Hematopoietic multipotent progenitor cell treated with erythropoietin and hydrocortisone succinate and interleukin-3 and kit ligand, for 15 days (in vitro differentiated cells): ENCODE measurements at places on chromosomes 5 and 9.

DNA sequence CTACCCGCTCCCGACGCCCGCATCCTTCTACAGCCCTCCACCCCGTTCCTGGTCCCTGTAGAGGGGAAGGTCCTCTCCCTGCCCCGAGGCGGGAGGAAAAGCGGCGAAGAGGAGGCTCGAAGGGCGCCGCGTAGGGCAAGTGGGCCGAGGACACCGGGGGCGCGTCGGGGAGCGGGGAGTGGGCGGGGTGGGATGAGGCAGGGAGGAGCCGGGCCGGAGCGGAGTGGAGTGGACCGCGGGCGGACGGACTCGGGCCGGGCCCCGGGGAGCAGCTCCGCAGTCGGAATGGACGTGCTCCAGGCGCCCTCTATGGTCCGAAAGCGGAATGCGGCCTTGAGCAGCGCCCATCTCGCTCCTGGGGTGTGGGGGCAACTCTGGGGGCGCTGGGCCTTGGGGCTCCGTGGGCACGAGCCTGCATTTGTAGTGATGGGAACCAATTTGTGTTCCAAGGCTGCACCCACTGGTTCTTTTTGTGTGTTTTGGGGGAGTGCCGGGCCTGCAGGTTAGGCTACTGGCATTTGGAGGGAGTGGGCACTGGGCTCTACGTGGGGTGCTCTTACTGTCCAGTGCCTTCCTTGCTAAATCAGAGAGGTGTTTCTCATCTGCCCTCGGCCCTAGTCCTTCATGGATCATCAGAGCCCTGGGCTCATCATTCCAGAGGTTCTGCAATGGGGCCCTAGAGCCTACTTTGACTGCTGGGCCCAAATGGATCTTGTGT lies 7.3 kb downstream of the IRX1 start:
- no peak for DNase-seq

GRCh38 chr5:7548596-7548995 lies 152.7 kb downstream of the ADCY2 start:
- no peak for DNase-seq

DNA sequence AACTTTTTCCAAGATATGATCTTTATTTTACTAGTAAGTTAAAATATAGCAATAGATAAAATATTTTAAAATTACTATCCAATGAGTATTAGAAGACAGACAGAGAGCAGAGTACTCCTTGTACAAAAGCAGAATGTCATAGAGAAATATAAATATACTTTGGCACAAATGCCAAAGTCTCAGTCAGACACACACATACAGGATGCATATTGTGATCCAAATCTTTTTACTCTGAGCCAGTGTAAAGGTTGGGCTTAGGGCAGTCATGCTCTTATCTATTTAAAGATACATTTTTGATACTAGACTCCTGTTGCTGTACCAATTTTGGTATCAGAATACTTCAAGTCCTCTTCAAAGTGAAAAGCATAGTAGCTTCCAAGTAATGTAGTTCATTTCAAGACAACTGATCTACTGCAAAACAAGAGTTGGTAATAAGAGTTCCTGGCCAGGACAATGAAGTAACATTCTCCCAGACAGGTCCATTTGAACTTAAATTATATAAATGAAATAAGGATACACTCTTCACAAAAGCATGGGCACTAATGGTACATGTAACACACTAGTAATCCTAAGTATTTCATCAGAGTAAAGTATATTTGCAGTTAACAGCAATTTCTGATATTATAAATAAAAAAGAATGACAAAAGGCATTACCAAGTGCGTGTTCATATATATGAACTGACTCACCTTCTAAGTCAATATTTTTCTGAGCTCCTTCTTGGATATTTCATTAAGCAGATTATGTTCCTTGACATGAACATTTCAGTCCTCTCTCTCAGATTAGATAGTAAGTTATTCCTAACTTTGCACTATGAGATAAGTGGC lies 10.5 kb downstream of the PFDN1 start:
- DNase-seq: no peak

DNA sequence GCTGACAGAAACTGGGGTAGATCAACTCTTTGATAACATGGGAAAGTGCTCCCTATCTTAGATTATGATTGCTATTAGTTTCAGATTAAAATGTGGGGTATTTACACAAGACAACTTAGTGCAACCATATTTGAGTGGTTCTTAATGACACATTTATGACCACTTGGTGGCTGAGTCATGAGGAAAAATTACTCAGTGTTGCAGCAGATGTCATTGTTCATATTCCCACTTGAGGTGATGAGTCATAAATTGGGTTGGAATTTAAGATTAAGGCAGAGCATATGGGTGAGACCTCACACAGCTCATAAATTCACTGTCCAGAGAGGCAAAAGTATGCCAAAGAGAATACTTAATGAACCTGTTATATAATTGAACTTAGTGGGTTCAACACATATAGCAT lies 408.3 kb downstream of the DMRT2 start:
- DNase-seq: no peak

DNA sequence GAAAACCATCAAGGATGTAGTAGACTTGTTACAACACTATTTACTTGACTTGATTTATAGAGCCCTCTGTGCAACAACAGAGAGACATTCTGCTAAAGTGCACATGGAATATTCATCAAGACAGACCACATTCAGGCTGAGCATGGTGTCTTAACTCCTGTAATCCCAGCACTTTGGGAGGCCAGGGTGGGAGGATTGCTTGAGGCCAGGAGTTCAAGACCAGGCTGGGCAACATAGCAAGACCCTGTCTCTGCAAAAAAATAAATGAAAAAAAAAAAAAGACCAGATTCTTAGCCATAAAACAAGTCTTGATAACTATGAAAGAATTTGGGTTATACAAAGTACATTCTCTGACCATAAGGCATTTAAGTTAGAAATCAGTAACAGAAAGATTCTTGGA lies 25.3 kb downstream of the DENND4C start:
- DNase-seq: no peak

GRCh38 chr9:117414906-117415331 lies at the start of gene ASTN2:
ASTN2 (minus strand) TSS chr9:117415057; CDS start chr9:117414938, 119 bp downstream.
- no peak for DNase-seq

DNA sequence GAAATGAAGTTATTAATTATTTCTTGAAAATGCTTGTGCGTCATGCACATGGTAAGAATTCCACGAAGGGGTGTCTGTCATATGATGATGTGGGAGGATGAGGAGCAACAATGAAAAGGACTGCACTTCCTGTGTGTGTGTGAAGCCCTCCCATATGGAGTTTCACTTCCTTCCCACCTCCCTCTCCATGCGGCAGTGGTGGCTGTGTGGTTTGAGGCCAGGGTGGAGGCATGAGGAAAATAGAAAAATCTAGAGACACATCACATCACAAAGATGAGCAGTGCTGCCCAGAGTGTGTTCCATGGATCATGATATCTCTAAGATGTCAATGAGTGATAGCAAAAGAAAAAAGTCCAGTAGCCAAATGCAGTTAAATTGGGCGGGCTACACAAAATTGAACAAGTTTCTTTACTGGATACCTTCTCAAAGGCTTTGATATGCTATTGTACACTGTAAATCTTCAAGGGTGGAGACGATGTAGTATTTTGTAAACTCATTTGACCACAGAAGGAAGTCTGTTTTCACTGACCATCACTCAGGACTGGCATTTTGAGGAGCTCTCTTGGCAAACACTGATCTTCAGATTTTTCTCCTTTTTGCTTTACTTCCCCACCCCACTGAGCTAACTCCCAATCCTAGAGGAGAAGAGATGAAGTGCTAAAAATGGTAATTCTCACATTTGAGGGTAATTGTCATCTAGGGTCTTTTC lies 55.7 kb upstream of the EQTN start:
- no peak for DNase-seq

- no peak for DNase-seq
Observed at GRCh38 chr5:81788329-81788728, 37.4 kb upstream of the SSBP2 start.

GRCh38 chr9:110316261-110317075 lies 21.2 kb downstream of the TXNDC8 start:
- no peak for DNase-seq

GRCh38 chr9:119500072-119500771 lies 131.0 kb upstream of the BRINP1 start:
- no peak for DNase-seq

DNA sequence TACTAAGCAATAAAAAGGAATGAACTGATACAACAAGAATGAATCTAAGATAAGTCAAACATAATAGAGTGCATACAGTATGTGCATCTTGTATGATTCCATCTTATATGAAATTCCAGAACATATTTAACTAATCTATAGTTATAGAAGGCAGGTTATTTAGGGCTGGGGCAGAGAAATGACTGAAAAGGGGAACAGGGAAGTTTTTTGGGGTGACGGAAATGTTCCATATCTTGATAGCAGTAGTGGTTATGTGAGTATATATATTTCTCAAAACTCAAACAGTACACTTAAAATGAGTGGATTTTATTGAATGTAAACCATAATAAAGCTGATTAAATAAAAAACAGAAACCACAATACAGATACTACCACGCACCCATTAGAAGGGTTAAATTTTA lies 24.6 kb downstream of the FBXW11 start:
- no peak for DNase-seq

DNA sequence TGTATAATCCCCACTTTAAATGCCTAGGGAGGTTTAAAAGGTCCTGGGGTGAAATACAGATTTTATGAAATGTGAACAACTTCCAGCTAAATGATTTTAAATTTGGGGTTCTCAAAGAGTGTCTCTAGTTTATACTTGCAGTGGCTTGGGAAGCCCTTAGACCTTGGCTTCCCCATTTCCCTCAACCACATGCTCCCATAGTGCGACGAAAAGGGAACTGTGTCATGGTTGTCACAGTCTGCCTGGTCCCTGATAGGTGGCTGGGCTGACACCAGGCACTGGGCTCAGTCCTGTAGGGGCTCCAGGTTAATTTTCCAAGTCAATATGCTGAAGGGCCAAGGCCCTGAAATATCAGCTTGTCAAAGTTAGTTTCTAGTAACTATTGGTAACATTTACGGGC lies 10.4 kb upstream of the CXCL14 start:
- DNase-seq: no peak

- DNase-seq: no peak
Observed at GRCh38 chr5:130529511-130530485, 625.5 kb downstream of the CHSY3 start.

DNA sequence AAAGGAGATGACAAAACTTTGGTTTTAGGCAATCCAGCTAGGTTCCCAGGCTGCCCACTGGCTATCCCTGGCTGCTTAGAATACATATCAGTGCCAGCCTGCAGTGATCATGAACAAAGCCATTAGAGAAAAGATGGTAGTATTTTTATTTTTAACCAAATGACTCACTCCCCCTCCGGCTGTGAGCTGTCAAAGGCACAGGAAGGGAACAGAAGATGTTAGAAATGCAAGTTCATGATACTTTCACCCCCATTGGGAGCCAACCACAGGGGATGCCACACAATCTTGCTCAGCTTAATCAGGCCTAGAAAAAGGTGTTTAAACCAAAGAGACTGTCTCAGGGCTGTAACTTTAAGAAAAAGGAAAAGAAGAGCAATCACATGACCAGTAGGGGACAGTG lies 70.3 kb upstream of the ASTN2 start:
- no peak for DNase-seq

DNA sequence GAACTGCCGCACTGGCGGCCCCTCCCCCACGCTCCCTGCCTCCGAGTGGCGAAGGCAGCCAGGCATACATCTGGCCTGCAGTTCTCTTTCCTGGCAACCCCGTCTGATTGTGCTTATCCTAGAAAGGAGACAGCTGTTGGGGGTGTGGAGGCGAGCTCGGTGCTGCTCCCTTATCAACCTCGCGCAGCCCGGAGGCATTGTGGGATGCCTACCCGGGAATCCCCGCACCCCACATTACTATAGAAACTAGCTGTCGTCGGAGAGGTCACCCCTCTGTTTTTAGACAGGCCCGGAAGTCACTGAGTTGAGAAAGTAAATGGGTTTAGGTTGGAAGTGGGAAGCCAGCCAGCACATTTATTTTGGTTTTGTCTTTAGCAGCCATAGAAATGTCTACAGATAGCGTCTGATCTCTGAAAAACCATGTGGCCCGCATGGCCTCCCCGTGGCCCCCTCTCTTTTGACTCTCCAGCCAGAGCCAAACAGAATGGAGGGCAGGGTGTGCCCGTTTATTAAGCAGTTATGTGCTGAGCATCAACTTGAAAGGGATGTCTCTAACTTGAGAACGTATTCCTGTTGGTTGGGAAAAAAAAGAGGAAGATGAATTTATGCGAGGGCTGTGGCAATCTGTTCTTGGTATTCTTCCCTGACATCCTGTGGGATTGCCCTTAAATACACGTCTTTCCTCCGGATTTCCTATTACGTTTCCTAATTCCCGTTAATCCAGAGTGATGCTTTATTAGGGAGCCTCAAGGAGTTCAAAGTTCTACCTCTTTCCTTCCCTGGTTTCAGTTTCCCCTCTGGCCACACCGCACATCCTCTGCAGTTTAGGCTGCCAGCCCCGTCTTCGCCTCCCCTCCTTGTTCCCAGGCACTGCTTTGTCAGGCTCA lies 3.9 kb downstream of the STC2 start:
- peak; percentile 51 for DNase-seq

DNA sequence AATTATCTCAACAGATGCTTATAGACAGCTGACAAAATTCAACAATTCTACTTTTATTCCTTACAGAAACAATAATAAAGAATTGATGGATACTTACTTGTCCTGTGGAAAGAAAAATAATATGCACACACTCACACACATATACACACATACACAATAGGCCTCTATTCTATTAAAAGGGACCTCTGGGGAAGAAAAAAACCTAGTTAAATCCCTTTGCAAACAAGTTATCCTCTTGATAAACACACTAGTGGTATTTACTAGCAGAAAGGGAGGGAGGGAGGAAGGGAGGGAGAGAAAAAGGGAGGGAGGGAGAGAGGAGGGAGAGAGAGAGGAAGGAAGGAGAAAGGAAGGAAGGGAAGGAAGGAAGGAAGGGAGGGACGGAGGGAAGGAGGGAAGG lies 486.4 kb downstream of the HINT1 start:
- DNase-seq: no peak

DNA sequence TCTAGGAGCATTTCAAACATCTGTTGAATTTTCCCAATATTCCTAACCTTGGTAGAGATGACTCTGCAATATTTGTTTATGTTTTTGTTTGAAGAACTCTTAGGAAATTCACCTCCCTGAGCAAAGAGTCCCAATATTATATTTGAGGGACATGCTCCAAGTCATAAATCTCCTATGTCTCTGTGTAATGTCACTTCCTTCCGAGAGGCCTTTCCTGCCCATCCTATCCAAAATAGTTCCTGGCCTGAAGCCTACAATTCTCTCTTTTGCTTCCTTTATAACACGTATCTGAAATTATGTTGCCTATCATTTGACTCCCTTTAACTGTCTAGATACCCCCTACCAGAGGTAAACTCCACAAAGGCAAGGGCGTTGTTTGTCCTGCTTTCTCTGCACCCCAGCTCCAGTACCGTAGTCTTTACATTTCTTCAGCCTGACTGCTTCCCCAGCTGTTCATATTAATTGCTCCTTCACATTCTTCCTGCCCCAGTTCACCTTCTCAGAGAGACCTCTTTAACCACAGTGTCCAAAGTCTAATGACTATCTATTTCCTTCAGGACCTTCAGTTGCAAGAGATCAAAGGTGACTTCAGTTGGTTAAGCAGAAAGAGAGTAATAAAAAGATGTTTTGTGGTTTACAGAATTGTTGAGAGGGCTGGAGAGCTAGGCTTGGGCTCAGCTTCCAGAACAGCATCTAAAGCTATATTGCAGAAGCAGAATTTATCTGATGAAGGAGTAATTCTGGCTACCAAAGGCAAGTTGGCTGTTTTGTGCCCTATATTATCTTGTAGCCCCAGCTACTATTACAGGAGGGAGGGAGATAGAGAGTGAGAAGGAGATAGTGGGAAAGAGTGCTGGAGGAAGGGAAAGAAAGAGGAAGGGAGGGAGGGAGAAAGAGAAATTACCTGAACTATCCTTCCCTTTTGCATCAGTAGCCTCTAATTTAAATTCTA lies 109.3 kb upstream of the TMEM161B start:
- no peak for DNase-seq
